Suppressor macrophage (primary cell): ENCODE measurements at places on chromosomes 11 and 22.

- no peak for DNase-seq
Observed at GRCh38 chr11:72418834-72419560, 15.3 kb downstream of the CLPB start.

DNA sequence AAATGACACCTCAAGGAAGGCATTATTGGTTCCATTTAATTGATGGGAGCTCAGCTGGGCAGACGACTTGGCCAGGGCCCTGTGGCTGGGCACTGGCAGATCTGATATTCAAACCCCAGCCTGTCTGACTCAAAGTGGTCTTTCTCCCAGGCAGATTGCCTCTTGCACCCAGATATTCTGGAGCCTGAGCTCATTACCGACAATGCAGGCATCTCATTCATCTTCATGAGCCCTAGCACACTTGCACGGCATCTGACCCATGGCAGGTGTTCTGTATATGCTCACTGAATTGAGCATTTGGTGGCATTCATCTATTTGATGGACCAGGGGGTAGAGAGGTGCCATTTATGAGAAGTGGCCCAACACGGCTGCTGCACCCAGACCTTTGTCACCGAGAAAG, 193.1 kb downstream of the DSCAML1 start:
- no peak for DNase-seq

DNA sequence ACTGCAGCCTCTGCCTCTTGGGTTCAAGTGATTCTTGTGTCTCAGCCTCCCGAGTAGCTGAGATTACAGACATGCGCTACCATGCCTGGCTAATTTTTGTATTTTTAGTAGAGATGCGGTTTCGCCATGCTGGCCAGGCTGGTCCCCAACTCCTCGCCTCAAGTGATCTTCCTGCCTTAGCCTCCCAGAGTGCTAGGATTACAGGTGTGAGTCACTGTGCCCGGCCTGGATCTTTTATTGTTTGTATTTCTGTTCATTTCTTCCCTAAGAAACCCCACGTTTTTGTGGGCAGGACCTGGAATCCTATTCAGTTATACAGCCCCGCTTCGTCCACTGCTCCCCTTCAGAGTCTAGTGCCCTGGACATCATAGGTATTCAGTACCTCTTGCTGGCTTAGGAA, 28.7 kb downstream of the ZBTB16 start:
- no peak for DNase-seq

- DNase-seq: no peak
Observed at GRCh38 chr11:125956391-125957134, 10.7 kb downstream of the VSIG10L2 start.

DNA sequence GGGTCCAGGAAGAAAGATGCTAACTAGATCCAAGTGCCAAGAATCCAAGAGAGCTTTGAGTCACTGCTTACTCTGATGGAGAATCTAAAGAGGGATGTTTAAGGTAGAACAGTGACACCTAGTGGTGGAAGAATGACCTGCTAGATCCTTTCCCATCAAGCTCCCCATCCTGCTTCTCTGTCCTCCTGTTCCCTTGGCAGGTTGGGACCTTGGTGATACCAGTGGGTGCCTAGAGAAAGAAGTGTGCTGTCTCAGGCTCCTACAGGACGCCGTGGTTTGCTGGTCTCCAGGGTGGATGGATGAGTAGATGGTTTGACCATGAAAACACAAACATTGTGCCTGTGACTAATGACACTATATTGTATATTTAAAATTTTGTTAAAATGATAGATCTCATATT, 383.7 kb downstream of the TMEM135 start:
- DNase-seq: peak; percentile 81

- no peak for DNase-seq
Observed at GRCh38 chr11:59756558-59756840, 1.3 kb downstream of the STX3 start.

DNA sequence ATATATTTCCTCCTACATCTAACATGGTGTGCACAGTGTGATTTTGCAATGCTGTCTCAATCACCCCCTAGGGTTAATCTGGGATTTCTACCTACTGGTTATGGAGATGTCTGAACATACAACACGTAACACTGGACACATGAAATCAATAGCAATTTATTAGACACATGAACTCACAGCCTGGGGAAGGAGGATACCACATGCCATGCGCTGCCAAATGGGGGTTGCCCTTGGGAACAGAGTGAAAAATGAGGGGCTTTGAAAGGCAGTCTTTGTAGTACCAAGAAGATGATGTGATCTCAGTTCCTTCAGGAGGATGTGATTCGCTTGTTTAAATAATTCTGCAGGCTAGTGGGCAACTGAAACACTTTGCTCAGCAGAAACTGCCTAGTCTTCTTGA, 253.6 kb upstream of the LRRC4C start:
- no peak for DNase-seq

GRCh38 chr11:14118072-14118471, 155.5 kb downstream of the SPON1 start:
- DNase-seq: no peak

DNA sequence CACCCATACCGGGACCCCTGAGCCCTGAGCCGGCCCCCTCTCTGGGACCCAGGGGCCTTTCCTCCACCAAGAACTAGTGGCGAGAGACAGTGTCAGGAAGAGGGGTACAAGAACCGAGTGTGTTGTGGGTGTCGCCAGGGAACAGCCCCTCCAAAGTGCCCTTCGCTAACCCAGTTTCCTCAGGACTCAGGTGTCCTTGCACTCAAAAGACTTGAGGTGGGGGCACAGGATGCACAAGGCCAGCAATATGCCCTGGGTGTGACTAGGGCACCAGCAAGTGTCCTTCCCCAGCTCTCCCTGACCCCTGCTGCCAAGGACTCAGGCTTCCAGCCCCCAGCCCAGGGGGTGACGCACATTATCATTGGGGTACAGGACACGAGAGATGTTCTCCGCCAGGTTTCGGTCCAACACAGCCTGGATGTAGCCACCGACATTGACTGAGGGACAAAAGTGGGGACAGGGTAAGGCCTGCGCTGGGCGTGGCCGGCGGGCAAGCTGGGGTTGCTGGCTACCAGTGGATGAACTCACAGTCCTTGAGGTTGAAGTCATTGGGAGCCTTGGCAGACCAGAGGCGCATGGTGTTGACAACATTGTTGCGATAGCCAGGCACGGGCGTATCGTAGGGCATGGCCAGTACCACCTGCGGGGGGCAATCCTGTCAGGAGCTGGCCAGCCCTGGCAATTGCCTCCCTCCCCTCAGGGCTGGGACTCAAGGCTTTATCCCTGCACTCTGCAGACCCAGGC, 4.7 kb downstream of the PYGM start:
- no peak for DNase-seq

- peak; percentile 19 for DNase-seq
Observed at GRCh38 chr11:18617688-18618341, 16.3 kb downstream of the SPTY2D1 start.

DNA sequence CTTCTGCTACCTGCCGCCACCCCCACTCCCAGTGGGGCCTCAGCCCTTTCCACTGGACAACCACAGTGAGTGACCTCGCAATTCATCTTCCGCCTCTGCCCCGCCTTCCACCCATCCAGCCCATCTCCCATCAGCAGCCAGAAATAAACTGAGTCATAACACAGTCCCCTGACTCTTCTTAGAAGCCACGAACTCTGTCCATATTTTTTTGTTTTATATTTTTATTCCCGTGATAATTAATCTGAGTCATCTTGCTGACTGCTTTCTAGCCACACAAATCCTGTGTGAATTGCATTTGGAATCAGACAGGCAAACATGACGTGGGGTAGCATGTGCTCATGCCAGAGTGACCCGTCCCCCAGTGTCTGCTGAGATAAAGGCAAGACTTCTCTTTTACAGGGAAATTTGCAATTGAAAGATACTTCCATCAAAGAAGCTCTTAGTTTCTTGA, 7.0 kb downstream of the FADD start:
- DNase-seq: peak; percentile 6

DNA sequence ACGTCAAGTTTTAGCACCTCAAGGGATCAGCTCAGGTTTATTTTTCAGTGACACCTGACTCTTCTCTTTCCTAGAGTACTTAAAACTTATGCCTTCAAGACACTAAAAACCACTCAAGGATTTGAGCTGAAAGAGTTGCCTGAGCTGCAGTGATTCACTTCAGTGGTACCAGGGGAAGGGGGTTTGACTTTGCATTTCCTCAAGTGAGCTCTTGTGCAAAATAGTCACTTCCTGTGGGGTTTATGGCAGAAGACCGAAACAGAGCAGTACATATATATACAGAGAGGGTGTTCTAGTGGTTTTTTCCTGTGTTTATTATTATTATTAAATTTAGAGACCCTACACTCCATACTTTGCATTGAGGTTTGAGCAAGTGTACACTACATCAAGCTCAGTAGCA, 60.7 kb downstream of the DBX1 start:
- DNase-seq: no peak

GRCh38 chr11:7575841-7576725, 62.3 kb downstream of the PPFIBP2 start:
- no peak for DNase-seq
